ENCODE measurements at places on chromosomes 12 and 14.

- no peak for DNase-seq
Observed at GRCh38 chr12:43038991-43039390, 449.4 kb upstream of the PRICKLE1 start.

GRCh38 chr12:104137001-104137901, 759 bp downstream of the NFYB start:
- peak; percentile 38 for DNase-seq

- no peak for DNase-seq
Observed at GRCh38 chr12:10901427-10901826, 7.9 kb downstream of the TAS2R13 start.

GRCh38 chr12:8493084-8493483, 20.2 kb upstream of the CLEC4D start:
- DNase-seq = peak; percentile 43

DNA sequence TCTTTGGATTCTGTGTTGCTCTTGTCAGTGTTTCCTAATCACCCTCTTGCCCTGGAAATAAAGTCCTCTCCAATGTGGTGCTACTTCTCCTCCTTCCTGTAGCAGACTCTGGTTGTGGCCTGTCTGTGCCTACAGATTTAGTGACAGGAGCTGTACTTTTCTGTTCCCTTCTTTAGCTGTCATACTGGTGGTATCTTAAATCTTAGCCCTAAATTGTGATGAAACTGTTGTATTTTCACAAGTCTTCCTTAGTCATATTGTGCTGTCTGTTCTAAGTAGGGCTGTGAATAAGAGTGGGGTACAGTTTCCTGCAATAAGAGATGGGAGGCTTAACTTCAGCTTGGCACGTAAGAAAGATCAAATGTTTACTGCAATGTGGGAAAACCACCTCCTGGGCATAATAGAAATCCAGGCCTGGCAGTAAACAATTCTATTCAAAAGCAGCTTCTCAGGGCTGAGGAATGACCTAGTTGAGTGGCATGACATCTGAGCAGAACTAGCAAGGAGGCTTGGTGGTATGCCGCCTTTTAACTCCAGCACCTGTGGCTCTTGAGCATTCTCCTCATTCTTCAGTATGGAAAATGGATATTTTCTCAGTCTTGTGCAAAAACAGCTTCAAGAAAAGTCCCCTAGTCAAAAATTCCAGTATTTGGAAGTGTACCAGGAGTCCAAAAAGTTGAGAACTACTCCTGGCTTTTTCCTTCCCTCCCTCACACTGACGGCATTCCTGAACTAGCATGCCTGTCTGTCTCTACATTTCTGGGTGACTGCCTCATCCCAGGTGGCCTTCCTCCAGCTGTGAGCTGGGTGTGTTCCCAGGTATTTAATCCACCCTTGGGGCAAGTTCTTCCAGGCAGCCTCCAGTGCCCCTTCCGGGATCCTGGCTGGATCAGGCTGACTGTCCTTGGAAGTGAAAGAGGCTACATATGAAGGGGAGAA, 19.5 kb downstream of the ANO6 start:
- DNase-seq = no peak

- no peak for DNase-seq
Observed at GRCh38 chr12:131766382-131767107, 55.7 kb downstream of the SFSWAP start.

DNA sequence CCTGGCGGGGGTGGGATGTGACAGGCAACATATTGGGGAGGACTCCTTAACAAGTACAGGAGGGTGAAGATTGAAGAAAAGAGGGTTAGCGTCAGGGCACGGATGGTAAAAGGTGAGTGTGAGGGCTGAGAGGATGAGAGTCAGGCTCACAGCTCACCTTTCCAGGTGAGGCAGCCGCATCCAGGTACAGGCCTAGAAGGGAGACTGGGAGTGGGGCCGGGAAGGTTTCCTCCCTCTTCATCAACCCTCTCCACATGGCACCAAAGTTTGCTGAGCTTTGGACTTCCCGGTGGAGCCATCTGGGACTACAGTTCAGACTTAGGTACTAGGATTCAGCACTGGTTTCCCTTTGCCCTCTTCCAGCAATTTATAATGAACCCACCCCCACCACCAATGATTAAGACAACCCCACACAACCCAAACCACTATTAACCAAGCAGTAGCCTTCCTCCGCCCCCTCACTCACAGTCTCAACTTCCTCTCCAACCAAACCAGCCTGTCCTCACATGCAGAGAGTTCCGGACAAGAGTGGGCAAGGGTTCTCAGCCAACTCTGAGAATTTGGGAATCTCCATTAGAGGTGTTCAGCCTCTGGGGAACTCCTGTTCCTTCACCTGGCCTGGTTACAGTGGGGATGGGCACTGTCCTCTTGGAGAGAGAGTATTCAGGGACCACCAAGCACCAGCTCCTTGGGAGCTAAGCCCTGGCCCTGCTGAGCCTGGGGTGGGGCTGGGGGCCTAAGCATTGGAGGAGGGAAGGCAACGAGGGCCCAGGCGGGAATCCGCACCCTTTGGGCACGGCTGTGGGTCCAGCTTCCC, 2.4 kb upstream of the HOXC4 start:
- no peak for DNase-seq

DNA sequence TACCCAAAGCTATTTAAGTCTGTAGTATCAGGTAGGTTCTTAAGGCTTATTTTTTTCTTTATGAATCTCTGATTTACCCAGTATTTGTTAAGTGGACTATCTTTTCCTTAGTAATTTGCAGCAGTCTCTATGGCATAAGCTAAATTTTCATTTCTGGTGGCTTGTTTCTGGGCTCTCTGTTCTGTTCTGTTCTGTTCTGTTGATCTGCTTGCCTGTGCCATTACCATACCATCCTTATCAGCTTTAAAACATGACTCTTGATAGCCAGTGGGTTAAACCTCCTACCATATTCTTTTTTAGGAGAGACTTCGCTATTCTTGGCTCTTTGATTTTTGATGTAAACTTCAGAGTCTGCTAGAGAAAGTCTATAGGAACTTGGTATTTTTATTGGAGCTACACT, 46.8 kb downstream of the PCNX1 start:
- no peak for DNase-seq

- no peak for DNase-seq
Observed at GRCh38 chr12:53402871-53403270, 20.8 kb upstream of the AMHR2 start.

DNA sequence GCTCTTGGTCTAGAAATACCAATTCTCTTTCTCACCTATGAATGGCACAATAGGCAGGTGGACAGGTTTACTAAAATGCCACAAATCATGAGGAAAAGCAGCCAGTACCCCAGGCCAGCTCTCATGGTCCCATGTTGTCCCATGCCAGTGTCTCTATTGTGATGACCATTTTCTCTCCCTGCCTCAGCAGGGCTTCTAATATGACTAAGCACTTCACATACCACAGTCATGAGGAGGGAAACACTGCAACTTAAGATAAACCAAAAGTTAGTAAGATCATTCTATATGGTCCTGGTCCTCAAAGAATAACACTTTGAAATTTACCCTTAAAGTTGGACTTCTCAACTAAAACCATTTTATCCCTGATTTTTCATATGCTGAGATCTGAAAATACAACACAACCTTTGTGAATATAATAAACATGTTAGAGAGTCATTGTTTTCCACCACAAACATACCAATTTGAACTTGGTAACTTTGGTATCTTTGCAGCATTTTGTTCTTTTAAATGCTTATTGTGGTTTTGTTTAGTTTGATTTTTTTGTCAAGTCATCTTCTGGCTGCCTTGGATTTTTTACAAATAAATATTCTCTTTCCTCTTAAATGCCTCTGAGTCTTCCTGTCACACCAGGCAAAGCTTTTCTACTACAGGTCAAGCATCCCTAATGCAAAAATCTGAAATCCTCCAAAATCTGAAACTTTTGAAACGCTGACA, 3.6 kb downstream of the TTC5 start:
- DNase-seq = no peak

- DNase-seq = no peak
Observed at GRCh38 chr14:94767321-94767878, 2.5 kb downstream of the GSC start.

DNA sequence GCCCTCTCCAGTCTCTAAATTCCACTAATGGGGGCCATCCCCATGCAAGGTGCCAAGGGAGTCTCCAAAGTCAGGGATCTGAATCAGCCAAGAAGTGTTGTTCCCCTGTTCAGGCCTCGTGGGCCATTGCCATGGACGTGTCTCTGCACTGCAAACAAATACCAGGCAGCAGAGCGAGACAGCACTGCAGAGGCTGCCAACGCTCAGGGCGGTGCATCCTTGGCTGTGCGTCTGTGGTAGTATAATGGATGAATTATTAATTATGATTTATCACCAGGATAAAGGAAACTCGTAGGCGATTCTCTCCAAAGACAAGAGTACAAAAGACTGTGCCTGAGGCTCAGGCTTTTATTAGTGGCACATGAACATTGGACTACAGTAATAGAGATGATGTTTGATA, 122.3 kb upstream of the NTF3 start:
- DNase-seq = no peak

DNA sequence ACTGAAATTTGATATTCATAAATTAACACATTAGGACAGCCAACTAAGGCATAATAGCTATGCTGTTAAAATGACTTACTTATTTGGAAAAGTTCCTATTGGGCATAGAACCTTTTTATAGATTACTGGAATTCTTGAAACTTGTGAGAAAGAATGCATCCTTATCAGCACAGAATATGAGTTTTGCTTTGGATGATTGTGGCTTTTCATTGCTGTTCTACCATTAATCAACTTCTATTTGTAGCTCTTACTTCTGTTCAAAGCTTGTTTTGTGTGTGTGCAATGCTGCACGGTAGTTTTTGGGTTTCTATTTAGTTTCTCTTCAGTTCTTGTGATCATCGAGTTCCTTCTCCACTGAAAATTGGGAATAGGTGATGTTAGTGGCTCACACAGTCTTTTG, 152.4 kb upstream of the PELI2 start:
- DNase-seq = no peak

GRCh38 chr14:59777006-59777579, 93.5 kb downstream of the RTN1 start:
- no peak for DNase-seq

- DNase-seq = no peak
Observed at GRCh38 chr14:68143341-68143841, 323.8 kb downstream of the RAD51B start.

DNA sequence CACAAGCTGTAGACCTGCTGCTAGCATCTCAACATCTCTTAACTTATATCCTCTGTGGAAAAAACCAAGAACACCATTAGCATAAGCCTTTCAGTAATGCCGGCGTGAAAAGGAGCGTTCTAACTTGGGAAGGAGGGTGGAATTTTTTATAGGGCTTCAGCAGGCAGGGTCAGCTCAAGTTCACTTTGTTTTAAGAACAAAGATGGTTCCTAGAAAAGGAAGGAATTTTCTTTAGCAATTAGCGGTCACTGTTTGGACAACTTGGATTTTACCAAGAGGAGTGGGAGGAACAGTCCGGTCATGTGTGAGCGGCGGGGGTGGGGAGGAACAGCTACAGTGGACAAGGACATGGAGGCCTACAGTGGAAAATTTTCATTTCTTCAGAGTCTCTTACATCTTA, 35.9 kb downstream of the BBS10 start:
- DNase-seq = no peak

DNA sequence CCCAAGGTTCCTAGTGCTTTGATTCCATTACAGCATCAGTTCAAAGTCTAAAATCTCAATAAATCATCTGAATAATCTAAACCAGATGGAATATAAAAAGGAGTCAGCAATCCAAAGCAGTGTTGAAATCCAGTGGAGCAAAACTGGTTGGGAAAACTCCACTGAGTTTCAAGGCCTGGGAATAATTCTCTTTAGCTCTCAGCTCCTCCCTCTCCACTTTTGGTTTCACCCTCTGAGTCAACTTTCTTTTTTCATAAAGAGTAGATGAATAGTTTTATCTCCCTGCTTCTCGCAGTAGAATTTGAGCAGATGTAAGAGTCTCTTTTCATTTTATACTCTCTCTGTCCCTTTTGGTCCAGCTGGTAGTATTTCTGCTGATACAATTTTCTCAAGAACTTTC, 338.6 kb downstream of the APAF1 start:
- no peak for DNase-seq

- DNase-seq = no peak
Observed at GRCh38 chr14:66056926-66057552, 429.1 kb upstream of the CCDC196 start.

- DNase-seq = peak; percentile 84
Observed at GRCh38 chr14:31127690-31128089, 79.9 kb downstream of the HECTD1 start.

- DNase-seq = no peak
Observed at GRCh38 chr12:58079806-58080205, 138.4 kb downstream of the ATP23 start.

GRCh38 chr14:64998455-64998931, 11.8 kb downstream of the FNTB start:
- DNase-seq = no peak

- no peak for DNase-seq
Observed at GRCh38 chr12:16198884-16199283, 78.6 kb downstream of the SLC15A5 start.

DNA sequence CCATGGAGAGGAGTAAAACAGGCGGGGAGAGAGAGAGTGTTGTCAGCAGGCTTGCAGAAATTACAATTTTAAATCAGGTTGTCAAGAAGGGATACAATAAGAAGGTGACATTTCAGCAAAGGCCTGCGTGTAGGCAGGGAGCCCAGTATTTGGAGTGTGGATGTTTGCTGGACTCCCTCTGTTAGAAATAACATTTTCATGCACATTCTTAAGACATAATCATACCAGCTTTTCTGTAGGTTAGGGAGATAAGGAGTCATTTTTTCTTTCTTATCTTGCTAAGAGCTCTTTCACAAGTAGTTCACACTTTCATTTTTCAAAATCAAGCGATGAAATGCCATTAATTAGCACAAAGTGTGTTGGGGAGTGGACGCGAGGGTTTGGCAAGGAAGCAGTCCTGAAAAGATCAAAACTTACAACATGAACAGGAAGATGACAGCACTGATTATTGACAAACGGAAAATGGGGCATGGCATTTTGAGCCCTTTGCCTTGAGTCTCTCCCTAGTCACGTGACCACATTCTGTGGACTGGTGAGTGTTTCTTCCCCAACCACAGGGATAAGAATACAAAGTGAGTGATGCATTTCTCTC, 160.2 kb downstream of the DAD1 start:
- DNase-seq = no peak

DNA sequence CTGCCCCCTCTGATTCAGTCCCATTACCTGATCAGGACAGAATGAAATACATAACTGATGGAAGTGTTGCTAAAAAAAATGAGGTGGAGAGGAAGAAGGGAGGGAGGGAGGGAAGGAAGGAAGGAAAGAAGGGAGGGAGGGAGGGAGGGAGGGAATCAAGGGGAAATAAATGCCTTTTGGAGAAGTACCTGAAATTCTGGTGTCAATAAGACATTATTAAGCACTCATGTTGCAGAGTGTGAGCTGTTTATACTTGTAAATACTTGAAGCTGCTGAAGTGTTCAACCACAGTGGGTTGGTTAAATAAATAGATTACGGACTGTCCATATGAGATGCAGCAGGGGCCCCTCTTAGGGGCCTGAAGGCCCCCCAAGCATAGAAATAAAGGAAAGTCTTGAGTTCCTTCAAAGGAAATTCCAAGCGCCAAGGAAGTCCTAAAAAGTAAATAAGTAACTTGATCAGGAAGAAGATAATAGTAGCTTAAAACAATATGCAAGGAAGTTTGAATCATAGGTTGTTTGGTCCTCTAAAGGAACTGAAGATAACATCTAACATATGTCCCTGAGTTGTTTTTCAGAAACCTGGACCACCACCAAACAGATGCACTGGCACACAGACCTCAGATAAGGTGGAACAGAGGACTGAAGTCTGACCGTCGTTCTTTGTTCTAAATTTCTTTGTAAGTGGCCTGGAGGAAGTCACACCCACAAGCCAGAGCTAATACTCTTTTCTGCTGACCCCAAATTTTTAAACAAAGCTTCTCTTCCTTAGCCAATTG, 110.8 kb downstream of the SEC23A start:
- no peak for DNase-seq

GRCh38 chr12:65778258-65779090, 45.8 kb upstream of the HMGA2 start:
- DNase-seq = no peak

Data from CD4-positive, alpha-beta T cell treated with Interleukin-2 at 100 ng/mL for 4 hours (primary cell).